ENCODE measurements at places on chromosomes 2 and 18.

DNA sequence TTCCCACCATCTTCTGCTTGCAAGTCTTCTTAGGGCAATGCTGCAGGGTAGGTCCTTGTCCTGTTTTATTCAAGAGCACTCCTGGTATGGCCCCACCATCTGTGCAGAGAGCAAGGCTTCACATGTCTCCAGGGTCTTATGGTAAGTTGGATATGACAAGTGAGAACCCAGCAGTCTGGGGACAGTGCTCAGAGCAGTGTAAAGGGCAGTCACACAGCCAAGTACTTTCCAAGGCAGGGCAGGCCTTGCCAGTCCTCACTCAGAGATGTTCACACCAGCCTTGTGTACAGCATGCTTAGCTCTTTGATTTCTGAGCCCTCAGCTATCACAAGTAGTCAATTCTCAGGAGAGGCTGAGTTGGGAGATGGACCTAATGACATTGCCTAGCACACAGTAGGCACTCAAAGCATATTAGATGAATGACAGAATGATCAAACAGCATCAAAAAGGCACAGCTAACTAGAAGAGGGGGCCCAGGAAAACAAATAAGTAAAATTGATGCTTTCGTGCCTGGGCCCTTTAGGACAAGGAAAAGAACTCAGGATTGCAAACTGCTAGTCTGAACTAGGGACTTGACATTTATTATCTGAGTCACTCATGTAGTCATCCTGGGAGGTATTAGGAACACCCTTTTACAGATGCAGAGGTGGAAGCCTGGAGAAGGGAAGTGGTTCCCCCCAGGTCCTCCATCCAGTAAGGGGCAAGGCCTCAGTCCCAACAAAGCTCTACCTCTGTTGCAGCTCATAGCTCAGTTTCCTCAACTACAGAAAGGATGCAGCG, 86.7 kb upstream of the CTAGE1 start:
- DNase-seq: no peak

DNA sequence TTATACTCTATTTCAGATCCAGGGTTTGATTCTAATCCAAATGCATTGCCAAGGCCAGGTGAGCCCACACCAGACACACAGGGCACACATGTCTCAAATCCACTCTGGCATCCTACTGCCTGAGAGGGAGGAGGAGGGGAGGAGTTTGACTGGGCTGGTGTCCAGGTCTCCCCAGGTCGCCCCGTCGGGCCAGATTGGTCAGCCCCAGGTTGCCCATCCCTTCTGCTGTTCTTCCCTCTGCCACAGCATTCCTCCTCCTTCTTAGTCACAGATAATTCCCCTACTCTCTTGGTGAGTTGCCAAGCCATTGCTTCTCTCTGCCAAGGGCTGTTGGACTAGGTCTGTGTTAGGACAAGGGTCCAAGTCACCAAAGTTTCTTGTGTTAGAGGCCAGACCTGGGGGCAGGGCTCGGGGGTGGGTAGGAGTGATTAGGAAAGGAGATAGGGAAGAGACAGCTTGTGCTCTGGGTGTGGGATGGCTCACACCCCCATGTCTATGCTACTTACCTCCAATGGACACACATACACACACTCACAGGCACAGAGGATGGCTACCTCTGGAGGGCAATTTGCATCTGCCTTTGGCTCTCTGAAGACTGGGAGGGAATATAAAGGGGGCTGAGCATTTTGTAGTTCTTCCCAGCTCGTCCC, 2.5 kb upstream of the EGR4 start:
- DNase-seq: no peak

GRCh38 chr2:157603198-157603597, 25.5 kb downstream of the ACVR1C start:
- no peak for DNase-seq

GRCh38 chr2:12903272-12903671, 186.5 kb downstream of the TRIB2 start:
- no peak for DNase-seq

- DNase-seq: no peak
These were observed 551.7 kb downstream of the SLC4A3 start for GRCh38 chr2:220178991-220179695.

DNA sequence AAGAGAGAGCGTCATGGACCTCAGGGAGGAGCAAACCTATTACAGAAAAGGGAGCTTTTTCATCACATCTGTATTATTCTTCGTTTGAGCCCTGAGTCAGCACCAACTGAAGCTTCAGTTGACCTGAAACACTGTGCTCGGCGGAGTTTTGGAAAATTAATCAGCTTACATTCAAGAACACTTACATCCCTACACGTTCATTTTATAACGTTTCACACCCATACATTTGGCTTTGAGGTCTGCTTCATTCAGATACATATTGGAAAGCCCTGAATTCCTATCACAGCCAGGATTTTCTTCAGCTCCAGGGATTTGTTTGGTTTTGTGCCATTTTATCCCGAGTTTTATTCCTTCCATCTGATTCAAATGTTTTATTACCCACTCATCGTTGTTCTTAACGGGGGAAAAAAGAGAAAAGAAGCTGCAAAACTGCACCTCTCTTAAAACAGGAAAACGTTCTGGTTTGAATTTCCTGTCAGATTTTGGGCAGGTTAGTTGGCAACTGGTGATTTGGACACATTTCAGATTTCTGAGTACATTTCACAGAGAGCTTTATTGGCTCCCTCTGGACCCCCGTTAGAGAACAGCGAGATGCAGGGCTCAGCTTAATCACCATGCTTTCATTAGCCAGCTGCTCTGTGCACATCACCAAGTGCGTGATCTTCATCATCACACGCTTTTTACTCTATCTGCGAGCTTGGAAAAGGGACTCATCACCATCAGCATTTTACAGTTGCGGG, 88.8 kb downstream of the CDC42EP3 start:
- DNase-seq: no peak

GRCh38 chr18:32759611-32760167, 13.1 kb downstream of the KLHL14 start:
- no peak for DNase-seq

GRCh38 chr2:113965644-113966043, 75.8 kb downstream of the ACTR3 start:
- peak; percentile 44 for DNase-seq

DNA sequence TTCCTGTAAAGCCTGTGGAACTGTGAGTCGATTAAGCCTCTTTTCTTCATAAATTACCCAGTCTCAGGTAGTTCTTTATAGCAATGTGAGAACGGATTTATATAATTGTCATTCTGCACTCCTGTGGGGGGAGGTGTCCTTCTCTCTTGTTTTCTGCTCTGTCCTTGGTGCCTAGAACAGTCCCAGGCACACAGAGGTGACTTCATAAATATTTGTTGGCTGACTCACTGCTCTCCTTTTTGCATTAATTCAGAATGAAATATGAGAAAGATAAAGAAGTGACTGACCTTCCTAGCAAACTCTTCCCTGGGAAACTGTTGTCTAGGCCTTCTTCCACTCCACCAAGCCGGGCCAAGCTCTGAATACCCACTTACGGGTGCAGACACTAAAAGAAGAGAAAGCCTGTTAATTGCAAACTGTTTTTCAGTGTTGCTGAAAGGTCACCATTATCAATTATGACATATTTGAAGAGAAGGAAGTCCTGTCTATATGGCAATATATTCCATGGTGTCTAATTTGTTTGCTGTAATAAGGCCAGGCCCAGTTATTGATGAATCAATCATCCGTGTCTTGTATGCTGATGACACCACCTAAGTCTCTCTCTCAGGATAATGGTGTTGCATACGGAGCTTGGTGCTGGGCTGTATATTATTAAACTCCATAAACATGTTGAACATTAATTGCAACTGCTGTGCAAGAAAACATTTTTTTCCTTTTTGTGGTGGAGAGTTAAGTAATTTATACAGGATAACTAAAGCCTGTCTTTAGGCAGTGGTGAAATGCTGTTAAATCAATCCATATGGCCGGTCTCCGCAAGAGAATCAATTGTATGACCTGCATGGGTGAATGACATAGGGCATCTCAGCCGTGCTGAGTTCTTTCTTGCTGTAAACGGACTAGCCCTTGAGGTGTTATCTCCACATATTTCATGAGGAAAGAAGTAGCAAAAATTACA, 567.5 kb downstream of the SLC4A3 start:
- no peak for DNase-seq

GRCh38 chr2:168192839-168193616, 54.4 kb downstream of the STK39 start:
- no peak for DNase-seq

DNA sequence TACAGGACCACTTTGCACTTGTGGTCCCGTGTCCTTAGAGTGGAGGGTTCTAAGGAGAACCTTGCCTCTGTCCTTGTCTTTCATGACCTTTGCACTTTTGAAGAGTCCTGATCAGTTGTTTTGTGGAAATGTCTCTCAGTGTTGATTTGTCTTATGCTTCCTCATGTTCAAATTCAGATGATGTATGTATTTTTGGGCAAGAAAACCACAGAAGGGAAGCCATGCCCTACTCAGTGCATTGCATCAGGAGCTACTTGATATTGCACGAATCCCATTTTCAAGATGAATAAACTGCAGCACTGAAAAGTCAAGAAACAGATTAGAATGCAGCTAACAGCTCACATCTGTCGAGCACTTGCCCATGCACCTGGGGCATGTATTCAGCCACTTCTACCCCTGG, 152.2 kb downstream of the INHBB start:
- no peak for DNase-seq

DNA sequence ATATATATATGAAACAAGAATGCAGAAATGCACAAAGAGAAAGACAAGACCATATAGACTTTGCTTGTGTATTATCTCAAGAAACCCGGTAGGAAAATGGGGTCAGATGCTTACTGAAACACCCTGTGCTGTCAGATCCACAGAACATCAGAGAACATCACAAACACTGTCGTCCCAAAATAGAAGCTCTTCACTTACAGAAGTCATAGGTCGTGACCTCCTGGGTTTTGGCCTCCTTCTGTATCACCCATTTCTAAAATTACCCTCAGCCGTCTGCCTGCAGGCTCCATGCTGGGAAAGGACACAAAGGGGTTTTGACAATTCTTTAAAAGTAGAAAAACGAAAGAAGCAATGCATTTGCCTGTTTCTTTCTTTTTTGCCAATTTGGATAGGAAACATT, 137.9 kb downstream of the PAX3 start:
- DNase-seq: no peak

DNA sequence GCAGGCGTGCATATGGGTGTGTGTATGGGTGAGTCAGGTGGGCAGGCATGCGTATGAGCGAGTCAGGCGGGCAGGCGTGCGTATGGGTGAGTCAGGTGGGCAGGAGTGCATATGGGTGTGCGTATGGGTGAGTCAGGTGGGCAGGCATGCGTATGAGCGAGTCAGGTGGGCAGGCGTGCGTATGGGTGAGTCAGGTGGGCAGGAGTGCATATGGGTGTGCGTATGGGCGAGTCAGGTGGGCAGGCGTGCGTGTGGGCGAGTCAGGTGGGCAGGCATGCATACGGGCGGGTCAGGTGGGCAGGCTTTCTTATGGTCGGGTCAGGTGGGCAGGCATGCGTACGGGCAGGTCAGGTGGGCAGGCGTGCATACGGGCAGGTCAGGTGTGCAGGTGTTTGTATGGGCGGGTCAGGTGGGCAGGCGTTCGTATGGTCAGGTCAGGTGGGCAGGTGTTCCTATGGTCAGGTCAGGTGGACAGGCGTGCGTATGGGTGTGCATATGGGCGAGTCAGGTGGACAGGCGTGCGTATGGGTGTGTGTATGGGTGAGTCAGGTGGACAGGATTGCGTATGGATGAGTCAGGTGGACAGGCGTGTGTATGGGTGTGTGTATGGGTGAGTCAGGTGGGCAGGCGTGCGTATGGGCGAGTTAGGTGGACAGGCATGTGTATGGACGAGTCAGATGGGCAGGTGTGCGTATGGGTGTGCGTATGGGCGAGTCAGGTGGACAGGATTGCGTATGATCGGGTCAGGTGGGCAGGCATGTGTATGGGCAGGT, 28.7 kb upstream of the KLF11 start:
- no peak for DNase-seq

DNA sequence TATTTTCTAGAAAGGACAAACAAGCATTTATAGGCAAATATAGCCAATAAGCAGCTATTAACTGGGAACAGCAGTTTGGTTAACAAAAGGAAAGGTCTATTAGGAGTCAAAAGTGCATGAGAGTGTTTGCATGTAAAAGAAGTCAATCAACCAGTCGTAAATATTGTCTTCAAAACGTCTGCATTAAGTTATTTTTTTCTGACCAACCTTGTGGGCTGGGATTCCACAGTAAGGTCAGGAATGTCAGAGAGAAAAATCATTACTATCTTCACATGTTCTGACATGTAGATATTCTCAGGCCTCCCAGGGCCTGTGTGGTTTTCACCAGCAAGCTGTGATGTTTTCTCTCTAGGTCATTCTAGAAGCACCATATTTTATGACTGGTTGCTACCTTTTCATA, 922.5 kb downstream of the SUCLG1 start:
- DNase-seq: no peak

DNA sequence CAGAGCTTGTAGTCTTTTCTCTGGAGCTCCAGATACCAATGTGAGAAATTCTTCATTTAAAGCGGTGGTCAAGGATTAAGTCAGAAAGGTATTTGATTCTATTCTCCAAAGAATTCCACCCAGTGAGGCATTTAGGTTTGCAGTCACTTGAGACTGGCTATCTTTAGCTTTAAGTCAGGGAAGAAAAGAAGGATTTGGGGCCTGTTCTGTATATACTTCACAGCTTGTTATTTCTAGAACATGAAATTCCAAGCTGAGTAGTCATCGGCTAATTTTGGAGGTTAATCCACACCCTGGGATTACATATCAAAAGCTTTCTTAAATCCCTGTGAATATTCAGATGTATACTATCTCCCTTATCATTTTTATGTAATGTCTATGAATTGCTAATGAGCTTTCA, 39.4 kb downstream of the MYOM1 start:
- DNase-seq: no peak

- no peak for DNase-seq
These were observed 12.3 kb upstream of the GPR17 start for GRCh38 chr2:127633556-127634065.

DNA sequence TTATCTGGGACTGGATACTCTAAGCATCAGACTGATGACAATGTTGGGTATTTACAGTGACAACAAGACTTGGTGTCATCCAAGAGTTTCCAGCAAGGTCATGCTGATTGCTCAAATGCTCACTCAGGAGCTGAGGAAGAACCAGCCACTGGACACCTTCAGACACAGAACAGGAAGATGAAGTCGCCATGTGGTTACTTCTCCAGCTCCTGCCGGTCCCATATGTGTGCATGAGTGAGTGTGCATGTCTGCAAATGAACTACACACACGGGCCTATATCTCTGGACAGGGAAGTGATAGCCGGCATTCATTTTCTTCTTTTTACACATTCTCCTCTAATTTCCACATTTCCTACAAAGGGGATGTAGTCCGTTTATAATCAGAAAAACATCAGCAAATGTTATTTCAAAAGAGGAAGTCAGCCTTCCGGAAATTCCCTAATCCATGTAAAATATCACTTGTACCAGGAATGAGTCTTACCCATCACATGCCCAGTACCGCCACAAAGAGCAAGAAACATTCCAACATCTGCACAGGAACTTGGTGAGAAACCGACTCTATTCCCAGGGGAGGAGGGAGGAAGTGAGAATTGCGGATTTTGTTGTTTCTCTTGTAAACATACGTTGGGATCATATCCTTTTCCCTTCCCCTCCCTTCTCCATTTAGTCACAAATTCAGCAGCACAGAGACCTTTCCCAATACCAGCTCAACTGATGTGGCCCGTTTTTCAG, 10.8 kb downstream of the RFX8 start:
- no peak for DNase-seq

All from RPMI8226 (cell line).